ENCODE measurements at places on chromosomes 16 and 17.

- DNase-seq = no peak
Observed at GRCh38 chr17:66378296-66378695, 75.9 kb downstream of the PRKCA start.

GRCh38 chr16:75080205-75081029 is 36.2 kb downstream of the LDHD start:
- DNase-seq = no peak

DNA sequence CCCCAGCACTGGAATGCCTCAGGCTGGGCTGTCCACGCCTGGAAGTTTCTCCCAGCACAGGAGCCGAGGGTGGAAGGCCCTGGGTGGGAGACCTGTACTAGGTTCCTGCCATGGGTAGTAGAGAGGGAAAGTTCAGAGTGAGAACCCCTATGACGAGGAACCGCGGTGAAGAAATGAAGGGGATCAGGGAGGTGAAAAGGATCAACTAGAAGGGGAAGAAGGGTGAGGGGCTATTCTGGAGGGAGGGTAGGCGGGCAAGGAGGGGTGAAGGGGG is 5.4 kb downstream of the HIC1 start:
- DNase-seq = no peak

- no peak for DNase-seq
Observed at GRCh38 chr17:78329263-78330059, 30.4 kb downstream of the SOCS3 start.

DNA sequence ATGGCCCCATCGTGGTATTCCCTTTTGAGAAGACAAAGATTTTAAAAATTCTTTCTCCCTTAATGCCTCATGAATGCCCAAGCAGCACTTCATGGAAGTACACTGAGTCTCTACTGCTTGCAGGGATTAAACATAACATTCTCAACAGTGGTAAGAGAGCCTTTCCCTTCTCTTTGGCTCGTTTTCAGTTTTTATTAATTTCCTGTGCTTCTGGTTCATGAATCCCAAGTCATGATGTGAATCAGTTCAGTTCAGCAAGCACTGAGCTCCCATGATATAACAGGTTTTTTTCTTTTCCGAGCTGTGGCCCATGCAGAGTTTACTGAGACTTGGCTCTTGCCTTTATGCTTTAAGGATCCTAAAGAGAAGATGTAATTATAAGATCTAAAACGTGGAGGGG is 175.3 kb downstream of the WWOX start:
- DNase-seq = no peak

DNA sequence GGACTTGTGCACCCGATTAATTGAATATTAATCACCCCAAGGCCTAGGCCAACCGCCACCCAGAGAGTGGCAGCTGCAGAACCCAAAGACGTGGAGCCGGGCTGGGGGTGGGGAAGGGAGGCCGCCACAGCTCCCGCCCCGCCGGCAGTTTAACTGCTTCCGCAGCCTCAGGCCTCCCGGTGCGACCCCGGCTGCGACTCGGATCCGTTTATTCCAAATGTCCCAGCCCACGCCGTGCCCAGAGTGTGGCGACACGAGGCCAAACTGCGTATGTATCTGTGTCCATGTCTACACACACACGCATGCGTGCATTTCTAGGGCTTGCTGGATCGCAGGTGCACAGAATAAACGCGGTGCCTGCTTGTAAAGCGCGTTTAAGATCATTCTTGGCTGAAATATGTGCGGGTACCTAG is 802 bp upstream of the TOB1 start:
- no peak for DNase-seq

DNA sequence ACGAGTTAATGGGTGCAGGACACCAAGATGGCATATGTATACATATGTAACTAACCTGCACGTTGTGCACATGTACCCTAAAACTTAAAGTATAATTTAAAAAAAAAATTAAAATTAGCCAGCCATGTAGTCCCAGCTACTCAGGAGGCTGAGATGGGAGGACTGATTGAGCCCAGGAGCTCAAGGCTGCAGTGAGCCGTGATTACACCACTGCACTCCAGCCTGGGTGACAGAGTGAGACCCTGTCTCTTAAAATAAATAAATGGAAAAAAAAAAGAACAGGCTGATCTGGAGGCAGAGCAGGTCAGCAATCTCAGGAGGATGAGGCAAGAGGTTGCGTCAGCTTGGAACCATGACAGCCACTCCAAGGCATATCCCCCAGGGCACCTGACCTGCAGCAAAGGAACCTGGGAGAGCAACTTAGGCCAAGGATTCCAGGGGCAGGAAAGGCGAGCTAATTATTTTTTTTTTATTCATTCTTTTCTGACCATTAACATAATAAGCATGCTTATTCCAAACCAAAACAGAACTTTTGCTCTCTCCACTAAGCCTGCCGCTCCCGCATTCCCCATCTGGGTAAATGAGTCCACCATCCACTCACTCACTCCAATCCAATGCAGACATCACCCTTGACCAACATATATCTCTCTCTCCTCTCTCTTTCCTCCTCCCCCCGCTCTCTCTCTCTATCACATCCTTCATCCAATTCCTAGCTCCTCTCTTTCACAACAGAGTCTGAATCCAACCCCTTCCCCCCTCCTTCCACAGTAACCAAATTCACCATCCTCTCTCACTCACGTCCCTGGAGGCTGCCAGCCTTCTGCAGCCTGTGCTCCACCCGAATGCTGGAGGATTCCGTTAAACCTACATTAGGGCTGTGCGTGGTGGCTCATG is 47.7 kb downstream of the TK2 start:
- DNase-seq = no peak

GRCh38 chr16:63623551-63624039 is 1498.3 kb downstream of the CDH11 start:
- DNase-seq = no peak

- no peak for DNase-seq
Observed at GRCh38 chr16:27208081-27208680, 4.9 kb downstream of the KDM8 start.
